ENCODE measurements at places on chromosomes 11 and 22.

DNA sequence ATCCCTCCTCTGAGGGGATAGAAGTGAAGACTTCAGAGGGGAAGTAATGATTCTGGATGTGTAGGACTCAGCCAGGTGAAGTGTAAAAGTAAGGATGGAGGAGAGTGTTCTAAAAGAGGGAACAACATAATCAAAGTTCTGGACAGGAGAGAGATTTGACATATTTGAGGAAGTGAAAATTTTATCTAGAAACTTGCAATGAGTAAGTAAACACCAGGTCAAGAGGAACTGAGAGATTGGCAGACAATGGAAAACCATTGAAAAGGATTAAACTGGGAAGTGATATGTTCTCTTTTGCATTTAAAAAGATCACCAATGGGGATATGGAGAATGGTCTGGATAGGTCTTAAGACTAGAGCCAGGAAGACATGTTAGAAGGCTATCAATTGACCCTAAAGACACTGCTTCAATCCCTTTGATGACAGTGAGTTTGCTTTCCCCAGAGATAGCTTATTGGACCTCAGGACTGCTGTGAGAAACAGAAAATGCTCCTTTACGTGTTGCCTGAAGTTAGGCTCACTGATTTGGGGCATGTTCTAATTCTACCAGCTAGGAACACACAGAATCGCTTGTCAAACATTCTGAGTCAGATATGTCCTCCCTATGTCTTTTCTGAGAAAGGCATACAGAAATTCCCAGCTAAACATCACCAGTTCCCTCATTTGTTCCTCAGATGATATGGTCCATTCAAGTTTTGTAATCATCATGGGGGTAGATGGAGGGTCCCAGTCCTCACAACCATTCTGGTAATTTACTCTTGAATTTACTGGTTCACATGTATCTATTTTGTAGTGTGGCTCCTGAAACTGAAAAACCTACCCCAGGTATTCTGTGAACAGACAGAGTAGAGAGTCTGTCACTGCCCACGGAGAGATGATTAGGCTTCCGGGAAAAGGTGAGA is 144.9 kb downstream of the MAML2 start:
- no peaks in the 10 kb centered on the region for H3K27me3 ChIP-seq
- no peak for DNase-seq

- H3K4me3 ChIP-seq, result no peak overlapping the region
- no peaks in the 10 kb centered on the region for H3K27me3 ChIP-seq
- DNase-seq, result no peak
- no peaks in the 10 kb centered on the region for H3K36me3 ChIP-seq
- no peak overlapping the region for H3K27ac ChIP-seq
- no peaks in the 10 kb centered on the region for H3K4me1 ChIP-seq
These were observed 38.1 kb upstream of the CARD18 start for GRCh38 chr11:105177658-105178057.

DNA sequence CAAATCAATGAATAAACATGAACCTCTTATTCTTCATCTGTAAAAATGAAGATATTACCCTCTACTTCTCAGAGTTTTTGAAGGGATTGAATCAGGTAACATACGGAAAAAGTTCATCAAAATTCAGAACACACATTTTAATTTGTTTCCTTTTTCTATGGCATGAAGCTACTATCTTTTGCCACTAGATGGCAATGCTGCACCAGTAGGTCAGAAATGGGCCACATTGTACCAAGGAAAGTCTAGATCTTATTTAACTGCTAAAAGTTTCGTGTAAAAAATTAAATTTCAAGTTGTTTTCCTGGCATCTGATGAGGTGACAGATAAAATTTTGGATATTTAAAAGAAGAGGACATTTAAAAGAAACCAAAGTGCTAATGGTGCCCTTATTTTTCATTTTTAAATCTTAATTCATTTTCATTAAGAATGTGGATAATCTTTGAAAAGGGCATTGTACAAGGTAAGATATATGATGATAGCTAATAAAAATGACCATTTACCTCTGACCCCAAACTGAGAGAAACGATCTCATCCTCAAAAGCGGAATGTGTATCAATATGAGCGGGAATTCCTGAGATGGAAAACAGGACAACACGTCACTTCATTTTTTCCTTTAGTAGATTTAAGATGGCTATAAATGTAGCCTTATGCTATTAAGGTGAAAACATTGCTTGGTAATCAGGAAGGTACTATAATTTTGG is 16.1 kb downstream of the ALKBH8 start:
- no peaks in the 10 kb centered on the region for H3K4me1 ChIP-seq
- no peaks in the 10 kb centered on the region for H3K27me3 ChIP-seq
- H3K4me3 ChIP-seq, result no peak overlapping the region
- no peak overlapping the region for H3K27ac ChIP-seq

DNA sequence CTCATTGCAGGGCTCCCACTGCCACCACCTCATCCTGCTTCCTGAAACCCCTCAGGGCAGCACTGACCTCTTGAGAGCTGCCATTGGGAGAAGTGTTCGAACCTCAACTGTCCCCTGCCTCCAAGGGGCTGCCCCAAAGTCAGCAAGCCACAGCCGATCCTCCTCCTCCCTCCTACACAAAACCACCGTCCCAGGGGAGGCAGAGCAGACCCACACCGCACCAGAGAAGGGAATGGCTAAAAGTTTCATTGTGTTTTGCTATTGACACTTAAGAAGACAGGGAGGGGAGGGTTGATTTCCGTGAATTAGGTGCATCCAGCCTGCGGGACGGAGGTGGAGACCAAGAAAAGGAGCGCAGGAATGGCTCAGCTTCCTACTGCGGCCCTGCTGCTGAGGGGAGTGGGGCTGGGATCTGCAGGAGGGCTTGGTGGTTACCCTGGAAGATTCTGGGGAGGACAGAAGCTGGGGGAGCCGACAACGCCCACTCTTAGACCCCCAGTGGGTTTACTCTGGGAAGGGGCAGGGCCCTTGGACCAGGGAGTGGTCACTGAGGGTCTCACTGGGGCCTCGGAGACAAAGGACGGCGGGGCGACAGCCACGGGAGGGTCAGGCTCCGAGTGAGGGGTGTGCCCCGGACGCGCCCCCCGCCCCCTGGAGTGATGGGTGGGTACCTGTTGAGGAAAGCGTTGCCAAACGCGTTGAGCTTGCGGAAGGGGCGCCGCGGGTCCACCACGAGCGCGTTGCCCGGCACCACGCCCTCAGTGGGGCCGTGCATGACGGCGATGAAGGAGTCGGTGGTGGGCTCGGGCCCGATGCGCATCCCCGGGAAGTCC is 815 bp downstream of the EHD1 start:
- no peak for DNase-seq
- peaks cover 34% of the 10 kb centered on the region for H3K4me1 ChIP-seq
- H3K27me3 ChIP-seq, result no peaks in the 10 kb centered on the region
- no peak overlapping the region for H3K27ac ChIP-seq
- H3K36me3 ChIP-seq, result peaks cover 16% of the 10 kb centered on the region
- peak overlapping the region; percentile 88 for H3K4me3 ChIP-seq

DNA sequence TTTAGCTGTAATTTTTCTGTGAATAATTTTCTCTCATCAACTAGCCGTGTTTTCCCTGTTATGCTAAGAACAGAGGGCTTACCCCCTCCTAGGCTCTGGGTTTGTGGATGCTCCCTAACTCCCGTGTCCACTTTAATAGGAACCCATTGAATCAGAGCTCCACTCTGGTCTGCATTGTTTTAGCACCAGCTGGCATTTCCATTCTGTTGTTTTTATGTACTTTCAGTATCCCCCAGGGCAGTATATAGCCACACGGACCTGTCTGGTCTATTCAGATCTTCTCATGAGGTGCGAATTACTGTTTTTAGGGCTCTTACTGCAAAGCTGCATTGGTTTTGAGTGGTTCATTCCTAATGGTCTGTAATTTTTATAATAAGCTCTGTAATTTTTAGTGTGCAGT is 16.0 kb downstream of the POLD3 start:
- H3K27ac ChIP-seq, result no peak overlapping the region
- DNase-seq, result no peak
- H3K4me1 ChIP-seq, result no peaks in the 10 kb centered on the region
- H3K27me3 ChIP-seq, result no peaks in the 10 kb centered on the region
- no peak overlapping the region for H3K4me3 ChIP-seq
- peaks cover 18% of the 10 kb centered on the region for H3K36me3 ChIP-seq

- H3K27ac ChIP-seq, result no peak overlapping the region
- peak overlapping the region; percentile 56 for H3K4me3 ChIP-seq
- no peaks in the 10 kb centered on the region for H3K36me3 ChIP-seq
- peak; percentile 91 for DNase-seq
- H3K4me1 ChIP-seq, result peaks cover 11% of the 10 kb centered on the region
These were observed 16.0 kb downstream of the SLC43A1 start for GRCh38 chr11:57499413-57499982.

- no peaks in the 10 kb centered on the region for H3K4me1 ChIP-seq
- no peaks in the 10 kb centered on the region for H3K27me3 ChIP-seq
- no peak overlapping the region for H3K27ac ChIP-seq
- no peak for DNase-seq
- no peaks in the 10 kb centered on the region for H3K36me3 ChIP-seq
These were observed 94.3 kb upstream of the BMAL1 start for GRCh38 chr11:13183094-13183825.

- DNase-seq, result no peak
- no peaks in the 10 kb centered on the region for H3K36me3 ChIP-seq
- no peaks in the 10 kb centered on the region for H3K4me1 ChIP-seq
- no peak overlapping the region for H3K4me3 ChIP-seq
- H3K27me3 ChIP-seq, result no peaks in the 10 kb centered on the region
These were observed 856.4 kb downstream of the LRRC4C start for GRCh38 chr11:40602866-40603552.

DNA sequence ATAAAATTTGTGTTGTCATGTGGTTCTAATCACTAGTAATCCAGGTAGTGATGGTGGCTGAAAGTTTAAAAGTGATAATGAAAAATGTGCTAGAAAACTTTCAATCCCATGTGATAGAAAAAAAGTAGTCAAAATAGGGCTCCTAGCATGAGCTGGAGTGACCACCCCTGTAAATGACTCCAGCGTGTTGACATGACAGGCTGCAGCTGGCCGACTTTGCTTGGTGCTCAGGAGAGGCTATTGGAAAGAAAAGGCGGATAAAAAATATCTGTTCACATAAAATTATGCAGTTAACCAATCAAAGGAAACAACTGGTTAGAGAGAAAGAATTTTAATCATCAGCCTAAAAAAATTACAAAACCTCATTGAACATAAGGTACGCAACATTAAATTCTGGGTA is 16.9 kb upstream of the MTCH2 start:
- H3K4me3 ChIP-seq, result no peak overlapping the region

DNA sequence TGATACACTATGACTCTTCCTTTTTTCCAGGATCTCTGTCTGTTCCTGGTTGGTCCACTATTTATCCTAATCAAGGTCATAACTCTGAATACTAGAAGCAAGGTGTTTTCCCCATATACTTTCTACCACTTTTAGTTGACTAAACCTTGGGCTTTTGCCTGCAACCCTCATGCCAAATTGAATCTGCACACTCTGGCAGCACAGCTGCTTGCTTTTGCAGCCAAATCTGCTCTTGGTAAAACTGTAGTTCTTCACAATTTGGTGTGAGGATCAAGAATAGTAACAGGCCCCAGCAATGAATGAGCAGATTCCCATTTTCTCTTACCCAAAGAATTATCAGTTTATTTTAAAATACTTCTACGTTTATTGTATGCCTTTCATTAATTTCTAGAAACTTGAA is 586.5 kb upstream of the CNTN5 start:
- no peaks in the 10 kb centered on the region for H3K4me1 ChIP-seq
- H3K36me3 ChIP-seq, result no peaks in the 10 kb centered on the region
- no peak for DNase-seq
- H3K27ac ChIP-seq, result no peak overlapping the region

DNA sequence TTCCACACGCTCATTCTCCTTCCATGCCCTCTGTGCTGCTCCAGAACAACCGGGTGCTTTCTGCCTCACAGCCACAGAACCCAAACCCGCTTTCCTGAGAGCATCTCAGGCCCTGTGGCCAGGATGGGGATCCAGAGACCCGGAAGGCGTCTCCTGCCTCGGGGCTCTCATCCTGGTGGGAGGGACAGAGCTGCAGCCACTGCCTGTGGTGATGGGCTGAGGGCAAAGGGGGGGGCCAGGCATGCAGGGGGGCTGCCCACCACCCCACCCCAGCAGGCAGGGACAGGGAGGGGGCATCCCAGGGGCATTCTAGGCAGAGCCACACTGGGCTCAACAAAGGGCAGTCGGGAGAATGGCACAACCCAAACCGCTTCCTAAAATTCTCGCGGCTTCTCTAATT is 41.4 kb downstream of the CERK start:
- no peak overlapping the region for H3K27ac ChIP-seq
- DNase-seq, result no peak
- no peaks in the 10 kb centered on the region for H3K27me3 ChIP-seq
- H3K4me1 ChIP-seq, result no peaks in the 10 kb centered on the region
- H3K36me3 ChIP-seq, result peaks cover 92% of the 10 kb centered on the region

- no peak for DNase-seq
- H3K27me3 ChIP-seq, result no peaks in the 10 kb centered on the region
- no peak overlapping the region for H3K27ac ChIP-seq
- no peak overlapping the region for H3K4me3 ChIP-seq
- no peaks in the 10 kb centered on the region for H3K4me1 ChIP-seq
These were observed 10.0 kb upstream of the TMEM123 start for GRCh38 chr11:102462610-102463009.

All from neuronal stem cell (in vitro differentiated cells).